Small intestine (tissue), 16 donors: ENCODE measurements at places on chromosomes 11 and 22. TPM values are rescaled to one million over a fixed set of nuclear protein-coding genes. Genes with fewer than 3 reads are reported as not detected.
A peak's percentile ranks its signal among the peaks of the same experiment; 100 is the strongest.

P2RY6 gene
- 0.67 TPM for polyA plus RNA-seq

DNA sequence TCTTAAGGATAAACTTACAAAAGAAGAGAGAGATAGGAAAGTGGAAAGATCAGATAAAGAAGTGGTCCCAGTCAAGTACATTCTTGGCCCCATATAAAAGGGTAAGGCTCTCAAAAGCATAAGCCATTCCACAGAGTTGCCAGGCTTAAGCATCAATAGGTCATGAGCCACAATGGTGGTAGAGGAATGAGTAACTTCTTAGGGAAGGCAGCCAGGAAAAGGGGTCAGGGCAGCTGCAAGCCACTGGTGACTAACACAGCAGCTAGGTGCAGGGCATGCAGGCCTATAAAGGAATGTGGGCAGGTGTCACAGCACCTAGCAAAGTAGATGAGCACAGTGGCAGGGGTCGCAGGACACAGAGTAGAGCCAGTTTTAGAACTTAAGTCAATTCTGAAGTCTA, 302.6 kb upstream of the FAT3 start:
- no peak for DNase-seq

DNA sequence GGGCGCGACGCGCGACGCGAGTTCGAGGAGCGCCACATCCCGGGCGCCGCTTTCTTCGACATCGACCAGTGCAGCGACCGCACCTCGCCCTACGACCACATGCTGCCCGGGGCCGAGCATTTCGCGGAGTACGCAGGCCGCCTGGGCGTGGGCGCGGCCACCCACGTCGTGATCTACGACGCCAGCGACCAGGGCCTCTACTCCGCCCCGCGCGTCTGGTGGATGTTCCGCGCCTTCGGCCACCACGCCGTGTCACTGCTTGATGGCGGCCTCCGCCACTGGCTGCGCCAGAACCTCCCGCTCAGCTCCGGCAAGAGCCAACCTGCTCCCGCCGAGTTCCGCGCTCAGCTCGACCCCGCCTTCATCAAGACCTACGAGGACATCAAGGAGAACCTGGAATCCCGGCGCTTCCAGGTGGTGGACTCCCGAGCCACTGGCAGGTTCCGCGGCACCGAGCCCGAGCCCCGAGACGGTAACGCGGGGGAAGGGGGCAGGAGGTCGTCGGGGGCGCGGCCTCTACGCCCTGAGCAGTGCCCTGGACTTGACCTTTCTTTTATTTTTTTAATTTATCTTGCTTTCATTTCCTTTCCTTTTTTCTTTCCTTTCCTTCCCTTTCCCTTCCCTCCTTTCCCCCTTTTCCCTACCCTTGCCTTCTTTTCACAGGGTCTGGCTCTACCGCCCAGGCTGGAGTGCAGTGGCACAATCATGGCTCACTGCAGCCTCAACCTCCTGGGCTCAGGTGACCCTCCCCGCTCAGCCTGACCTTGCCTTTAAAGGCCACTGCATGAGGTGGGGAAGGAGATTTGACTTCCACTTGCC, 5.0 kb downstream of the MPST start:
- no peak for DNase-seq

- DNase-seq = peak; percentile 64
Measured at GRCh38 chr22:50674606-50675552, 2.3 kb downstream of the SHANK3 start.

GRCh38 chr11:129766898-129767604, 48.6 kb upstream of the TMEM45B start:
- peak; percentile 59 for DNase-seq

GRCh38 chr11:16737818-16738192, 642 bp upstream of the C11orf58 start:
- DNase-seq = no peak
